ENCODE measurements at places on chromosomes 5 and 9.
A peak's percentile ranks its signal among the peaks of the same experiment; 100 is the strongest.

DNA sequence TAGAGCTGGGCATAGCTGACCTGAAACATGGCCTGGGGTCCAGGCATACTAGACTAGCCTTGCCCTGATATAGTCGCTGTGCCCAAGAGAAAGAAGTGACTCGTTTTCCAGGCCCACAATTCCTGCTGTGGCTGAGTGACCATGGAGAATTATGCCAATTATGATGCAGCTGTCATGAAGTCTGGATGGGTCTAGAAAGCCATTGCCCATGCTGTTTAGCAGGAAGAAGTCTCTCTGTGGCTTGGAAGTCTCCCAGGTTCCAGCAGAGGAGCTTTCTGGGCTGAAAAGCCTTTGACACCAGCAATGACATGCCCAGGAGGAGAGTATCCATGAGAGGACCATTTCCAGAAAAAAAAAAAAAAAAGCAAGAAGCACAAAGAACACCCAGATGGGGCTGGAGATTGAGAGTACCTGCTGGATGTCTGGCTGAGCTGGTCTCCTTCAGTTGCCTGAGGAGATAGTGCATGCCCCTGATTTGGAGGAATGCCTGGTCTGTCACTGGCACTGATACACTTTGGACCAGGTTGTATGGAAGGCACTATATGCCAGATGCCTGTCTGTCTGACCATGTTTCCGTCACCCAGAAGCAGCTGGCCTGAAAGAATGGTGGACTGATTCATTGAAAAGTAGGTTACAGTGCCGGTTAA, 128.0 kb upstream of the EPB41L4A start:
- no peak for DNase-seq

- no peak for DNase-seq
Measured at GRCh38 chr5:146731909-146732659, 146.5 kb downstream of the PPP2R2B start.

DNA sequence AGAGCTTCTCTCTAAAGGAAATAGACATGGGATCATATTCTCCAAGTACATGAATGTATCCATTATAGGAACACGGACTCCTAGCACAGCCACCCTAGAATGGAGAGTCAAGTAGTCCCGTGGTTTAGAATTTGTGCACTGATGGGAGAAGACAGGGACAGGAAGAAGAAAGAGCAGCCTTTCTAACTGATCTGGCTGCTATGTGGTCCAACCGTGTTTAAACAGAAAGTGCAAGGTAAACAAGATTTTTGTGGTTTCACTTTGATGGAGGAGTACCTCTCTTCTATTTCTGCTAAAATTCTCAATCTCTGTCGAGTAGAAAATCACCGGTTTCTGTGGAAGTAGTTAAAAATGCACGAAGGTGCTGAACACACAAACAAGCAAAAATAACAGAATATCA, 171.3 kb downstream of the ST8SIA4 start:
- DNase-seq, result no peak

DNA sequence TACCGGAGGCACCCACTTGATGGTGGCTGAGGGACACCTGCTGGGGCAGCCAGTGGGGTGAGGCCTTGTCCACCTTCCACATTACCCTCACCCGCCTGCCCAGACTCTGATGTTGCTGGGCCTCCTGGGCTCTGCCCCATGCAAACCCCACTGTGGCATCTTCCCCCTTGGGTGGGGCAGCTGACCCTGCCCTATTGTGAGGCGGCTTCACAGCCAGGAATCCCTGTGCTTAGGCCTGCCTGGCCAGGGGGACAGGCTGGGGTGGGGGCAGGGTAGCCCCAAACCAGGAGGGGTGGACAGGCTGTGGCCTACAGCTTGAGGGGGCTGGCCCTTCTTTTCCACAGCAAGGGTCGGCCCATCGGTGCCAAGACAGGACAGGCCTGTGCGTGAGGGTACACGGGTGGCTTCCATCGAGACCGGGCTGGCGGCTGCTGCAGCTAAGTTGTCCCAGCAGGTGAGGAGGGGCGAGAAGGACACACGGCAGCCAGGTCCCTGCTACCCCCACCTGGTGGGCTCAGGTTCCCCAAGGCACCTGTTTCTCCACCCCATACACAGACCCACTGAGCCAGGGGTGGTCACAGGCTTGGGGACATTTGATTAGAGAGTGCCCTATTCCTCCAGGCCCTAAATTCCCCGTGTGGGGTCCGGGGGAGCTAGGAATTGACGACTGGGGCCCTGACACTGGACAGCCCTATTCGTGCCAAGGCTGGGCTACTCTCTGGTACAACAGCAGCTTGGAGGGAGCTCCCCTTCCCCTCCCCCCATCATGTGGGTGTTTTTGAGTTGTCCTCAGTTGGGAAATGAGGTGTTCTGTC, 99.2 kb downstream of the PHF2 start:
- no peak for DNase-seq

DNA sequence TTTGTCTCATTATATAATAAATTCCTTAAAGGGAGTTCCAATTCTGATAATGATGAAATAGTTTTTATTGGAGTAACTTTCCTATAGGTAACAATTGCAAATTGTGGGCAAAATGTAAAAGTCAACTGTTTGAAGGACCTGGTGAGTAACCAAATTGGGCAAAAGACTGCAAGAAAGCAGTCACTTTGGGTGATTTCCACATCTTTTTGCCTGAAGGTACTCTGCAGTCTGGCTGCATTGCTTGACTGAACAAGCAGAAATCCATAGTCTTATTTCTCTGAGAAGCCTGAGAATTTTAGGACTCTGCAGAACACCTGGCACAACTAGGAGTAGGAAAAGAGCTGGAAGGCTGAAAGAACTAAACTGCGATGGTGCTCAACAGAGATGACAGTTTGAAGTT, 114.9 kb downstream of the HOMER1 start:
- no peak for DNase-seq

DNA sequence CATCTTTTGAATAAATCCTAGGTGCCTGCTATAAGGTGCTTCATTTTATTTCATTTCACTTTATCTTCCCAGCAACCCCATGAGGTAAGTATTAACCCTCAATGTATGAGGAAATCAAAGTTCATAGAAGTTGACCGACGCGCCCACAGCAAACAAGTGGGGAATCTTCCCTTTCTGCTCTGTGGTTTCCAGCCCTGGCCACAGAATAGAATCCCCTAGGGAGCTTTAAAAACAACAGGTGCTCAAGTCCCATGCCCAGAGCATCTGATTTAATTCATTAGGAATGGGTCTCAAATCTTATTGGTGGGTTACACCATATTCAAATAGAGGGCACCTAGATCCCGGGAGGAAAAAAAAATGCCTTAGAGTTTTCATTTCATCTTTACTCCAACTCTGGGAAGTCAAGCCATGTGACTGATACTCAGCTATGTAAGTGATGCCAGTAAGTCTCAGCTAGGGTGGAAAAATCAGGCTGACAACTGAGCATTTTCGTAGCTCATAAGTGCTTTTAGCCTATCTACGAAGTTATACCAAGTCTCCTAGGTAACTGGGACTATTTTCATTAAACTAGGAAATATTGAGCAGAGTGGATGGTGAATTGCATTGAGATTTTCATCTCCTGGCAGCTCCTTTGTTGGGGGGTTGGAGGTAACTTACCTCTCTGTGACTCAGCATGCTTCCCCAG, 353.4 kb upstream of the SLC30A5 start:
- DNase-seq, result no peak

- DNase-seq, result no peak
Measured at GRCh38 chr5:122831984-122832383, 13.4 kb upstream of the SNX24 start.

- no peak for DNase-seq
Measured at GRCh38 chr5:169171515-169171914, 129.4 kb downstream of the SLIT3 start.

DNA sequence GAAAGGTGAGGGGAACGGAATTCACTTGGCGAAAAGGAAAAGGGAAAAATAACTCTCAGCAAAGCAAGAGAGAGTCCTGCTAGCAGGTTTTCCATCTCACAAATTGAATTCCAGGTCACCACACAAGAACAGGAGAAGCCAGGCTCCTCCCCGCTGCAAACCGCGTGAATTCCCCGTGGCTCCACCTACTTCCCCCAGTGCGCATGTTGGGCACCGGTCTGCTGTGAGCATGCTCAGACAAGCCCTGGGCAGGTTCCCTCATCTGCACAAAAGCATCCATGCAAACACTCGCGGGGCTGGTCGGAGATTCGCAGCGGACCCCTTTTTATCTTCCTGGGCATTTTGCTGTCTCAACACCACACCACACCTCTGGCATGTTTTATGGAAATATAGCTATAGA, 58.5 kb upstream of the S1PR3 start:
- DNase-seq, result no peak

GRCh38 chr5:136021016-136021405, 7.8 kb upstream of the TGFBI start:
- peak; percentile 21 for DNase-seq

DNA sequence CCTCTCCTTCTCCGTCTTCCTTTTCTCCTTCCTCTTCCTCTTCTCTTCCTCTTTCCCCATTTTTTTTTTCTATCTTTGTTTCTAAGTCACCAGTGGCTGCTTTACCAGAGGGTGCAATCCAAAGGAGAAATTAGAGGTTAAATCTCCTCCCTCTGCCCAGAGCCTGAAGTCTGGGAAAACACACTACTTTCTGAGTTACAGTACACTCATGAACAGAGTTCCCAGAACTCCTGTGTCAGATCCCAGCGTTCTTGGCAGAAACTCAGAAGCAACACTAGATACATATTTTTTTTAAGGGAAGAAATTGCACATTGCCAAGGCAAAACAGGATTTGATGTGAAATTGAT, 189.0 kb downstream of the SNCAIP start:
- no peak for DNase-seq

- DNase-seq, result no peak
Measured at GRCh38 chr9:91714020-91714806, 235.8 kb downstream of the ROR2 start.

DNA sequence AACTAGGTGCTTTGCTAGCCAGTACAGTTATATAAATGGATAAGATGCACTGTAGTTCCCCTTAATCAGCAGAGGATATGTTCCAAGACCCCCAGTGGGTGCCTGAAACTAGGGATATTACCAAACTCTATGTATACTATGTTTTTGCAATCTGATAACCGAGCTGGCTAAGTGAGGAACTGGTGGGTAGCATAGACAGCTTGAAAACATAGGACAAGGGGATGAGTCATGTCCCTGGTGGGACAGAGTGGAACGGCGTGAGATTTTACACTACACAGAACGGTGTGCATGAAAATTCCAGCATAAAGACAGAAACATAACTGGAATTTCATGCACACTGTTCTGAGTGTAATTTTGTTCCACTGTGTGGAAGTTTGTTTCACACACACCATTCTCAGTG, 86.9 kb downstream of the BASP1 start:
- peak; percentile 74 for DNase-seq

- DNase-seq, result no peak
Measured at GRCh38 chr5:160260006-160260775, 30.9 kb downstream of the FABP6 start.

DNA sequence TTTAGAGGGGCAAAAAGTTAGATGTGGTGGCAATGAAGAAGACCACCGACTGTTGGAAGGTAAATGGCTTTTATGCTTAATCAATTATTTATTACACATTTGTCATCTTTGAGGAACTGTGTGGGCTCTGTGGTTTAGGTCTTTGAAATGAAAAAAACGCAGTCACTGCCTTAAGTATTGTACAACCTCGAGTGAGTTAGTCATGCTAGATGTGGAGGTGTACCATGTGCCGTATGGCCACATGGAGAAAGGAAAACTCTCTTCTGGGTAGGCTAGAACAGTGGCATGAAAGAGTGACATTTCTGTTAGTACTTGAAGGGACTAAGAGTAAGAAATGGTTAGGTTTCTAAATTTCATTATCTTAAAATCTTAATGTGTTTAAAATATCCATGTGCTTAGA, 166.1 kb downstream of the HACD4 start:
- peak; percentile 77 for DNase-seq

GRCh38 chr9:112544477-112544876, 57.9 kb downstream of the KIAA1958 start:
- DNase-seq, result peak; percentile 12

DNA sequence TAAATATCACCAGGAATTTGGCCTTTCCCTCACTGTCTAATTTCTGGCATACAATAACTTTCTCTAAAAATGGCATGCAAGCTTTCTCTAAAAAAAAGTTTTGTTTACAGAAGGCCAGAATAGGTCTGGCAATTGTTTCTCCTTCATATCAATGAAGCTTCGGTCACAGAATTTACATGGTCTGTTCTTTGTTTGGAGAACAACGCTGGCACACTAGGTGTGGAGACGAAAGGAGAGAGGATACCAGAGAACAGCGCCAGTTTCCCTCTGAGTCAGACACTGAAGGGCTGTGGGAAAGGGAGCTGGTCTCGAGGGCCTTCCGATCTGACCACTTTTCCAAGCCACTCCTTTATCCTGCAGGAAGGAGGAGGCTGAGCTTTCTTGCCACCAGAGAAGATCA, 60.1 kb upstream of the ITGA1 start:
- DNase-seq, result no peak

DNA sequence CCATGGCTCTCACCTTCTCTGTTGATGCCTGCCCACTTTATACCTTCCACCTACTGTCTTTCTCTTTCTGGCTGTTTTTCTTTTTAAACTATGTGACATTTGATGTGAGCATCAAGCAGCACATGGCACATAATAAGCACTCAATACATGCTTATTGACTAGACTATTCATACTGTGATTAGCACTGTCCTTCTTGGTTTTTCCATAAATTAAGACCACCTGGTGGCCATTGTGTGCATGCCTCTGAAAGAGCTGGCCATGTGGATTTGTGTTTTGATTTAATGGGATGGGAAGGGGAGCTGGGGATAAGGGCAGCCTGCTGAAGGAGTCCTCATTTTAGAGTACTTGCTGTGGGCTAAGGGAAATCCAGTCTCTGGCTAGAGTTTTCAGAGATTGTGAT, 79.4 kb downstream of the ARHGEF28 start:
- DNase-seq, result no peak

DNA sequence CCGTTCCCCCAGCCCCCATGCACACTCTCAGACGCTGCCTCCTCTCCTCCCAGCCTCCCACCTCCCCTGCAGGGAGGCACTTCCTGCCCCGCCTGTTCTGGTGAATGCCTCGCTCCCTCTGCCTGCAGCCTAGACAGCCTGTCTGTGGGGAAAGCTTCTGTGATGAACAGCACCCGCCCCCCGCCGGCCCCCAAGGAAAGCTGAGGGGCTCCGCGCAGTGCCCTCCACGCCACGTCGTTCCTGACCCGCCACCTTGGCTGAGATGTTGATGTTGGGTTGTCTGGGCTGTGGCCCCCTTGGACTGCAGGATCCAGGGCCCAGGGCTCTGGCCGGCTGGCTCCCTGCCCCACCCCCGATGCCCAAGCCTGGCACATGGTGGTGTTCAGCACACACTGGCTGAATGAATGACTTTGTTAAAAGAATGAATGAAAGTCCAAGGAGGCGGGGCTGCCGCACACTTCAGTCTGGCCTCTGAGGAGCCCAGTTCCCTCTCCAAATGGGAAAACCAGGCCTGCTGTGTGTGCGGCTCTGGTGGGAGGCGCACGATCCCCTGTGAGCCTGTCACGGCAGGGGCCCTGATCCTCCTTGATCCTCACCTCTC, 2.1 kb upstream of the MYMK start:
- DNase-seq, result no peak

- DNase-seq, result no peak
Measured at GRCh38 chr5:121688781-121689180, 162.9 kb upstream of the FTMT start.

DNA sequence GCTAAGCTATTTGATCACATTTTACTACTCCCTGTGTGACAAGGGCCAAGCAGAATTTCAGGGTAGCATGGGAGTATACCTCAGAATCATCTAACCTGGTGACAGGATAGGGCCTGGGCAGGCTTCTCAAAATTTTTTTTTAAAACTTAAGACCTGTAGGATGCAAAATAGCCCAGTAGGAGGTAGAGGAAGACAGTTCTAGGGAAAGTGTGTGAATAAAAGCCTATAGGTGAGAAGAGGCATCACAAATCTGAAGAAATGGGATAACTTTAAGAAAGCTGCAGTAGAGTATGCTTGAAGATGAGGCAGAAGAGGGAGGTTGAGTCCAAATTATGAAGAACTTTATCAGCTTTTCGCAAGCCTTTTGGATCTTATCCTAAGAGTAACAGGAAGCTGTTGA, 32.3 kb downstream of the CNTRL start:
- peak; percentile 41 for DNase-seq
